Stimulated activated CD4-positive, alpha-beta T cell treated with anti-CD3 and anti-CD28 coated beads, Interleukin-4, amount 100 ng/mL, for 48 hours (primary cell): ENCODE measurements at places on chromosomes 5 and 9.

DNA sequence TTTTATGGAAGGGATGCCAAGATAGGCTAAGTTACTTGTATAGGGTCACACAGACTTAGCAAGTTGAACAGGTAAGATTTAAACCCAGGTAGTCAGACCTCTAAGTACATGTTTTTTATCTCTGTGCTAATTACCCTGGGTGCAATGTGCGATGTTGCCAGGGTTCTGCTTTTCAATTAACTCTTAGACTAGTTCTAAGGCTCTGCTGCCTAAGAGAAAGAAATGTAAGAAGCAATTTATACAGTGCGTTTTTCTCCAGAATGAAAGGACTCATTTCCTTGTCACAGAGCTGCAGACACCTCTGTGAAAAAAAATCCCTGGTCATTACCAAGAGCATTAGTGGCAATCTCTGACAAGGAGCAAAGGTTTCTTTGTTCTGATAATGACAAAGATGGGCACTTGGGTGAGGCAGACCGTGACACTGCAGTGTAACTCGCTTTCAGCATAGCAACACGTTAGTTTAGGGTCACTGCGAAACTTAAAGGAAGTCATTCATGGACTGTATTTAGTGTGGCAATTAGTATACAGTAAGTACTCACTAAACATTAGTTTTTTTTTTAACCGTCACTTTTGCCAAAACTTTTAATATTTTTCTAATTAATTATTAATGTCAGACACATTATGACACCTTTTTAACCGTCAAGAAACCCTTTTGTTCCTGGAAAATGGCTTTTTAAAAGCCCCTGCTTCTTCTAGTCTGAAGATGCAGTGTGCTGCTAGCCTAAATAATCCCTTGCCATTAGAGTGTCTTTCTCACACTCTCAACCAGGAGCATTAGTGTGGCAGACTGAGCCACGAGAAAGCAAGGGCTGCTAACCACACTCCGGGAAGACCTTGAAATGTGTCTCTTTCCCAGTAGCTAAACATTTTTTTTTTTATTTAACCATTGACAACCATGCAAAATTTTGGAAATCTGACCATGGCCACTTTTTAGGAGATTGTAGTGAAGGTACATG lies 520.0 kb upstream of the C9orf72 start:
- DNase-seq, result no peak

GRCh38 chr9:104658496-104659195 lies 35.7 kb upstream of the OR13D1 start:
- DNase-seq, result no peak

DNA sequence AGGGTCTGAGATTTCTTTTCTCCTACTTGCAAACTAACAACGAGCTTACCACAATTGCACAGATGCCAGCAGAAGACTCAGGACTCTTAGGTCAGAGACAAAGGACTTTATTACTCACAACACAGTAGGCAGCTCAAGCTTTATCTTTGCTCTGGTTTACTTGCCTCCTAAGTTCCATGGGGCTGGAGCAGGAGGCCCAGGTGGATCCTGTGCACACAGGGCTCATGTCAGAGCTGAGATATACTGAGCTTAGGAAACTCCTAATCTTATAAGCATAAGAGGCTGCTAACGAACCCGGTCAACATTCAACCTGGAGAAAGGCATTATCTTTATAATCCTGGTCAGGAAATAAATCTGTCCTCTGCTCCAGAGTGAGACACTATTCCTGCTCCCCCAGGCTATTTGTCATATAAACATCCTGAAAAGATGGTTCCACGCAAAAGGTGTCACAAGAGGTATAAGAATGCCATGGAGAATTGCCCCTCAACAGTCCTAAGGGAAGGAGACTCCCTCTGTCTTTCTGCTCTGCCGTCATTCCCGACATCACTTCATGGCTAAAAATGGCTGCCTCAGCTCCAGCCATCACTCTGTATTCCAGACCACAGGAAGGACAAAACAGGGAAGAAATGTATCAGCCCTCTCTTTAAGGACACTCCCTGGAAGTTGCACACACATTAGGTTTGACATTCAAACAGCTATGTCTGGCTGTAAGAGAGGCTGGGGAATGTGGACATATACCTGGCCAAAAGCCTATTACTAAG lies 16.2 kb downstream of the DUSP1 start:
- no peak for DNase-seq

DNA sequence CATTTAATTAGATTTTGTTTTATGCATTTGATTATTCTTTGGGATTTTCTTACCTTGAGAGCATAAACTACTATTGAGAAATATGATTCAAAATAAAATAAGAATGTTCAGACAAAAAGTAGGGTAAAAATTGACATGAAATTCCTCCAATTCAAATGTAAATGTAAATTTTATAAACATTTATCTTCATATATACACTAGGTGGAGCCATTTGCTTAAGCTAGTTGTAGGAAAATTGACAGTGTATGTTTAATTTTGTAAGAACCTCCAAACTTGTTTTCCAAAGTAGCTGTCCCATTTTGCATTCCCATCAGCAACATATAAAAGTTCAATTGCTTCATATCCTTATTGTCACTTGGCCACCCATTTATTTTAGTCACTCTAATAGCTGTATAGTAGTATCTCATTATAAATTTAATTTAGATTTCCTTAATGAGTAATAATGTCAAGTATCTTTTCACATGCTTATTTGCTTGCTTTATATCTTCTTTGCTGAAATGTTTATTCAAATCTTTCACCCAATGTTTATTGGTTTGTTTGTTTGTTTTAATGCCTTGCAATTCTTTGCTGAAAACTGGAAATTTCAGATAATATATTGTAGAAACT lies 37.6 kb upstream of the SLCO6A1 start:
- no peak for DNase-seq

- no peak for DNase-seq
Observed at GRCh38 chr5:118195211-118195610, 793.1 kb downstream of the DTWD2 start.

- no peak for DNase-seq
Observed at GRCh38 chr5:88610586-88610985, 272.4 kb downstream of the MEF2C start.

GRCh38 chr5:94212476-94212875 lies 405.9 kb downstream of the KIAA0825 start:
- DNase-seq, result no peak

- DNase-seq, result no peak
Observed at GRCh38 chr9:94286116-94286515, 27.0 kb downstream of the ZNF169 start.

- no peak for DNase-seq
Observed at GRCh38 chr9:74478606-74479005, 18.5 kb upstream of the RORB start.

DNA sequence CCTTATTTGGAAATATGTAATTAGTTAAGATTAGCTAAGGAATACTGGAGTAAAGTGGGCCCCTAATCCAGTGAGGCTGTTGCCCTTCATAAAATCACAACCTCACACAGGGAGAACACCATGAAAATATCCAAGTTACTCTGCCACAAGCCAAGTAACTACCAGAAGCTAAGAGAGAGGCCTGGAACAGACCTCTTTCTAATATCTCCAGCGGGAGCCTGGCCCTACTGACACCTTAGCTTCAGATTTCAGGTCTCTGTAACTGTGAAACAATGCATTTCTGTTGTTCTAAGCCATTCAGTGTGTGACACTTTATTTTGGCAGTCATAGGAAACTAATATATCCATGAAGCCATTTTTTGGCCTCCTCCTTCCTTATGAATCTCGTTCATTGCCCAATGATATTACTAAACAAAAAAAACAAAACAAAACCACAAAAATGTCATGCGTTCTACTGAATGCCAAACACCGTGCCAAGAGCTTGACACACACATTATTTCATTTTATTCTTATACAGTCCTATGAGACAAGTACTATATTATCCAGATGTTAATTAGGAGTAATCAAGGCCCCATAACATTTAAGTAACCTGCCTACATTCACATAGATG lies 699.0 kb downstream of the MAT2B start:
- DNase-seq, result no peak

DNA sequence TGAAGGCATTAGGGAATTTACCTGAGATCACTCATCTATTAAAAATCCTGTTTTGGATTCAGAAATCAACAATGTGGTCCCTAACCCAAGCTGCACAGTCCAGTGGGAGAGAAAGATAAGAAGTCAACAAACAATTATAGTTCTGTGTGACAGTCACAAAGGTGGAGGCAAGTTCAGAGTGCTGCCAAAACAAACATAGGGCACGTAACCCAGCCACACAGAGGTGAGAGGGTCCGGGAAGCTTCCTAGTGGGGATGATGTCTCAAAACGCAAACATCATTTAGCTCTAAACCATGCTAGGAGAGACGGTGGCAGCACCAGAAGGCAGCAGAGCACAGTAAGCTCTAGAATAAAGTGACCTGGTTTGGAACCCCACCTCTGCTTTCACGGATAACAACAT lies 158.9 kb downstream of the MAPKAP1 start:
- DNase-seq, result no peak

DNA sequence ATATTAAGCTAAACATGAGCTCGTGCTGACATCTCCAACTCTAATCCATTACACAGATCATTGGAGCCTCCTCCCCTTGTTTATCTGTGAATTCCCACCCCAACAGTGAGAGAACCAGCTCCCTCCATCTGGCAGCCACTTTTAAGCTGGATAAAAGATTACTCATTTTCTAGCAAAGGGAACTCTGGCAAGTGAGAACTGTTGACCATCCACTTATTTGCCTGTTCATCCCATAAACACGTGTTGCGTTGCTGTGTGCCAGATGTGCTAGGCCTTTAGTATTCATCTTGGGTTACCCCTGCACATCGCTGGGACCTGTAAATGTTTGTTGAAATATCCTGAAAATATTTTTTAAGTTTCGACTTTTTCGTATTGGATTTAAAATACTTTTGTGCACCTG lies 2.4 kb upstream of the TOR1A start:
- DNase-seq, result no peak

GRCh38 chr9:86186696-86187095 lies 72.8 kb downstream of the C9orf153 start:
- no peak for DNase-seq

- DNase-seq, result no peak
Observed at GRCh38 chr5:75885321-75885720, 168.1 kb upstream of the POC5 start.

DNA sequence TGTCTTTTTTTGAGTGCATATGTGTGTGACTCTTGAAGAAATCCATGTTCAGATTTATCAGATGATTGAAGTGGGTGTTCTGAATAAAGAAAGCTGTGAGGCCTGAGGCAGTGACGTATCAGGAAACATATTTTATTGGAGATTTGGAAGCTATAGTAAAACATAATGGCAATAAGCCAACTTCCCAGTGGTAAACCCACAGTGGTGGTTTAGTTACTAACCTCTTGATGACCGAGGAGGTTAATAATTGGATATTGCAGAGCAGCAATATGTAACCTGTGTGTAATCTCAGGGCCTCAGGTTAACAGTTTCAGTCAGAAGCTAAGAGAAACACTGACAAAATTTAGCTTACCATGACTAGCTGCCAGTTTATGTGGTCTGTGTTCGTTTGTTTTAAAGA lies 6.9 kb downstream of the RGMB start:
- DNase-seq, result no peak
